ENCODE measurements at places on chromosomes 6 and 20.

- no peak for DNase-seq
Observed at GRCh38 chr20:36491901-36492617, 49.3 kb upstream of the MYL9 start.

- no peak for DNase-seq
Observed at GRCh38 chr6:119612911-119613381, 263.4 kb upstream of the MAN1A1 start.

GRCh38 chr20:41181567-41181966 lies 44.2 kb downstream of the PLCG1 start:
- no peak for DNase-seq

- DNase-seq = no peak
Observed at GRCh38 chr6:45577836-45578504, 200.2 kb upstream of the SUPT3H start.
